SK-N-SH (cell line): ENCODE measurements at places on chromosomes 16 and 17. TPM values are rescaled to one million over a fixed set of nuclear protein-coding genes. Genes with fewer than 3 reads are reported as not detected.

Gene STH
- polyA plus RNA-seq: not detected in 2 replicates

DNA sequence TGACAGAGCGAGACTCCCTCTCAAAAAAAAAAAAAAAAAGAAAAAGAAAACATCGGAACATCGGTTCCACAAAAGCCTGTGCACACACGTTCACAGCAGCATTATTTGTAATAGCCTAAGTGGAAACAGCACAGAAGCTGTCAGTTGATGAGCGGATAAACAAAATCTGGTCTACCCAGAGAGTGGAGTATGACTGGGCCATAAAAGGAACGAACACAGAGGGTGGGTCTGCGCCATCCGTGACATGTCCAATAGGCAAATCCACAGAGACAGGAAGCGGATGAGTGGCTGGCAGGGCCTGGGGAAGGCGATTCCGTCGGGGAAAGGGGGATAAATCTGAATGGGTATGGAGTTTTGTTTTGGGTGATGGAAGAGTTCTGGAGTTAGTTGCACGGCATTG, 212.2 kb upstream of the CIBAR2 start:
- no peak for DNase-seq

DNA sequence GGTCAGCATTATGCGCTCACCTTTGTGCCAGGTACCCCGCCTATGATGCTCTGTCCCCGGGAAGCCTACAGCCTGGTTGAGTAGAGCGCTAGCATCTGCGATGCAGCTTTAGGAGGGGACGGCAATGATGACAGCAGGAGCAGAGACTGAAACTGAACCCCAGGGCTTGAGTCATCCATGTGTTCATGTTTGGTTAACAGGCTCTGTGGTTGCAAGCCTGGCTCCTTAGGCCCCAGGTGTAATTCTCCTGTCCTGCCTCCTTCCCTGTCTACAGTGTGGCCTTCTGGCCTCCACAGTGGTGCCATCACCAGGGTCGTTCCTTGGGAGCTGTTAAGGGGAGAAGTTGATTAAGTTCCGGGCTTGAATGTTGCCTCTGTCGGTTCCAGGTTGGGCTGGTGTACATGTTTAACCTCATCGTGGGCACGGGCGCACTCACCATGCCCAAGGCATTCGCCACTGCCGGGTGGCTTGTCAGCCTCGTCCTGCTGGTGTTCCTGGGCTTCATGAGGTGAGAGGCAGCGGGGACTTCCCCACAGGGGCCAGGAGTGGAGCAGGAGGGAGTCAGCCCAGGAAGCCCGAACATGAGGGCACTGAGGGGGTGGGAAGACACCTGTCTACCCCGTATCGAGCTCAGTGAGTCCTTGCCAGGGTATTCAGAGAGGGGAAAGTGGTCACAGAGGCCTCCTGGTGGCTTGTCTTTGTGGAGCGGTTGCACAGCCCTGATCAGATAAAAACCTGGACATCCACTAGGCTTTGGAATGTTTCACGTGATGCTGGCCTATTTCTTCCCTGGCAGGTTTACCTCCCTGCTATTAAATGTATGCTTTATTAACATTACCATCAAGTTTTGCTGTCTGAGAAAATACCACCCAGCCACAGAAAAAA, 9.2 kb upstream of the NAT9 start:
- no peak for DNase-seq

- DNase-seq: no peak
Measured at GRCh38 chr16:75293173-75293572, 41.7 kb upstream of the BCAR1 start.

DNA sequence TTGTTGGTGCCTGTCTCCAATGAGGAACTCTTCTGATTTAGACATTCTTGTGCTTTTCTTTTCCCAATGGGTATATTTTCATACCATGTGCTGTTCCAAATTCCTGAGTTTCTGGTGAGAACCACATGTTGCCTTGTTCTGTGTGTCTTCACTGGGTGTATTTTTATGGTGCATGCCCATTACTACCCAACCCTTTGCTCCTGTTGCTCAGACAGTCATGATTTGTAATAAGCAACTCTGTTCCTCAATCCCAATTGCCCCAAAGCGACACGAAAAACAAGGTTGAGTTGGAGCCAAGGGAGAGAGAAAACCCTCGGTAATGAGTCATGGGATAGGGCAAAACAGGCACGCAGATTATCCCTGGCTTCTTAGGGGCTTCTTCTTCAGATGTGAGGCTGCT, 101.8 kb downstream of the ABCA8 start:
- DNase-seq: no peak

- DNase-seq: no peak
Measured at GRCh38 chr16:78294538-78295225, 195.2 kb downstream of the WWOX start.

GRCh38 chr17:65892912-65893377, 299.0 kb downstream of the CEP112 start:
- DNase-seq: no peak

DNA sequence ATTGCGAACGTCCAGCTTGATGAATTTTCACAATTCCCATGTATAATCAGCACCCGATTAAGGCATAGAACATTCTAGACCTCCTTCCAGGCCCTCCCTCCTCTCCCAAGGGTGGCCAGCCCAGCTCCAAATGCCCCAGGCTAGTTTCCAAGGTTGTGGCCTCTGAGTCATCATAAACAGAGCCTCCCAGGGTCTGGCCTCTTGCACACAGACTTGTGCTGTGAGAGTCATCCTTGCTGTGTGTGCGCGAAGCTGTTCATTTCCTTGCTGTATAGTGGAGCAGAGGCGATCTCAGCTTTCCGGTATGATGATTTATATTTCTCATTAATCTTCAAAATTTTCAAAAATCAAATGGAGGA, 20.5 kb upstream of the JPH3 start:
- peak; percentile 58 for DNase-seq
